ENCODE measurements at places on chromosomes 11 and 22.

- peaks cover 20% of the 10 kb centered on the region for H3K4me1 ChIP-seq
- no peak for DNase-seq
- H3K36me3 ChIP-seq: no peaks in the 10 kb centered on the region
- H3K27me3 ChIP-seq: no peaks in the 10 kb centered on the region
These were observed 19.2 kb upstream of the ASPHD2 start for GRCh38 chr22:26409719-26410335.

GRCh38 chr22:27173530-27173929 lies 516.1 kb downstream of the MIAT start:
- H3K27me3 ChIP-seq: no peaks in the 10 kb centered on the region
- no peak overlapping the region for H3K4me3 ChIP-seq
- no peak overlapping the region for H3K27ac ChIP-seq
- DNase-seq: no peak
- H3K36me3 ChIP-seq: no peaks in the 10 kb centered on the region

- peaks cover 11% of the 10 kb centered on the region for H3K36me3 ChIP-seq
- no peak for DNase-seq
- H3K4me1 ChIP-seq: peaks cover 38% of the 10 kb centered on the region
These were observed 916 bp downstream of the GNG3 start for GRCh38 chr11:62708392-62708791.

DNA sequence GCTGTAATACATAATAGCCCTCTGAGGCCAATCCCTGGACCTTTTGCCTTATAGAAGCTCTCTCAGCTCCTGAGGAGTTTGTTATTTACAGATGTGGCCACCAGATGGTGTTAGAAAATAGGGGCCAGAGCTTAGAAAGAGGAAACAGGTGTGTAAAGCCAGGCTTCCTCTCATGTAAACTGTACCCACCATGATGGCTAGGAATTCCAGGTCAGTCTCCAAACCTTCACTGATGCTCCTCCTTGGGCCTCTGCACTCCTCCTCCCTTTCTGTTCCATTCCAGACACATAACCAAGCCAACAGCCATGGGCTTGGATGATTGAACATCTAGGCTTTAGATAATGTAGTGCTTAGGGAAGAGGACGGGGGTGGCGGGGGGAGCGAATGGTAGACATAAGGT lies 39.7 kb downstream of the USP35 start:
- H3K4me3 ChIP-seq: no peak overlapping the region
- peaks cover 14% of the 10 kb centered on the region for H3K36me3 ChIP-seq
- no peak for DNase-seq
- H3K27me3 ChIP-seq: no peaks in the 10 kb centered on the region
- H3K4me1 ChIP-seq: peaks cover 6% of the 10 kb centered on the region
- H3K27ac ChIP-seq: no peak overlapping the region

DNA sequence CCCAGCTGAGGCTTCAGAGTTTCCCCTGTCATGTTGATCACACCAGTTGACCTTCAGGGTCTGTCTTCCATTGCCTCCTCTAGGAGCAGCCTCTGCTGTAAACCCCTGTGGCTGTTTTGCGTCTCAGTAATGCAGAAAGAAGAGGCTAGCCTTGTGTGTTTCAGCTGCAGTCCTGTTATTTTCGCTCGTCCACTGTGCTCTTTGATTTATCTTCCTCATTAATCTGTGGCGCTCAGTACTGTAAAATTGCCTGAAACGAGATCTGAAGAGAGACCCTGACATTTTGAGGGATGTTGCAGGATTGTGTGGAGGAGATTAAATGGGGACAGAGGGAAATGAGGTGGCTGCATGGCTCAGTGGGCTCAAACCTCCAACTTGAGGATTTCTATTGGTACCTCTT lies 163.7 kb downstream of the DBX1 start:
- no peak overlapping the region for H3K27ac ChIP-seq
- H3K4me1 ChIP-seq: peaks cover 39% of the 10 kb centered on the region
- H3K4me3 ChIP-seq: no peak overlapping the region
- peaks cover 21% of the 10 kb centered on the region for H3K36me3 ChIP-seq
- H3K27me3 ChIP-seq: no peaks in the 10 kb centered on the region

DNA sequence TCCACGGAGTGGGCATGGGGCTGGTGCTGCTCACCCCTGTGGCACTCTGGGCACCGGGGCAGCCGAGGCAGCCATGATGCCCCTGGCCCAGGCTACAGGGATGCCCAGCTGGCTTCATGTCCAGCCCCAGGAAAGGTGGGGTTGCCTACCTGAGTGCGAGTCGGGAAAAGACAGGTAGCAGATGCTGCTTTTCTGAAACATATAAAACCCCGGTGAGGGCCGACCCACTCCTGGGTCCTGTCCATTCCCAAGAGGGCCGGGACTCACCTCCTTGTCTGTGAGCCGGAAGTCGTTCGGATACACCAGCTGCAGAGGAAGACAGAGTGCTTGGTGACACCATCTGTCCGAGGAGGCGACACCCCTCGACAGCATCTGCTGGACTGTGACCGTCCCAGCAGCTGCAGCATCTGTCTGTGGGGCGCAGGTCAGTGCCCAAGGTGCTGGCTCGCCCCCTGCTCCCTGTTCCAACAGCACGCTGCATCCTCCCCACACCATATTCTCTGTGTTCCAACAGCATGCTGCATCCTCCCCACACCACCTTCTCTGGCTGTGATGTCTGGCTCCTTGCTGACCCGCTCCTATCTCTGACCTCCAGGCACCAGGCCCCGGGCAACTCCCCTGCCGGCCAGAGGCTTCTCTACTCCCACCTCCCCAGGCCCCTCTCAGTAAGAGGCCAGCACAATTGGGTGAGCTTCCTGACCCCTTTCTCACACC lies 8.0 kb downstream of the DENND6B start:
- DNase-seq: no peak
- H3K4me1 ChIP-seq: no peaks in the 10 kb centered on the region
- no peaks in the 10 kb centered on the region for H3K36me3 ChIP-seq
- no peak overlapping the region for H3K4me3 ChIP-seq
- H3K27ac ChIP-seq: no peak overlapping the region

DNA sequence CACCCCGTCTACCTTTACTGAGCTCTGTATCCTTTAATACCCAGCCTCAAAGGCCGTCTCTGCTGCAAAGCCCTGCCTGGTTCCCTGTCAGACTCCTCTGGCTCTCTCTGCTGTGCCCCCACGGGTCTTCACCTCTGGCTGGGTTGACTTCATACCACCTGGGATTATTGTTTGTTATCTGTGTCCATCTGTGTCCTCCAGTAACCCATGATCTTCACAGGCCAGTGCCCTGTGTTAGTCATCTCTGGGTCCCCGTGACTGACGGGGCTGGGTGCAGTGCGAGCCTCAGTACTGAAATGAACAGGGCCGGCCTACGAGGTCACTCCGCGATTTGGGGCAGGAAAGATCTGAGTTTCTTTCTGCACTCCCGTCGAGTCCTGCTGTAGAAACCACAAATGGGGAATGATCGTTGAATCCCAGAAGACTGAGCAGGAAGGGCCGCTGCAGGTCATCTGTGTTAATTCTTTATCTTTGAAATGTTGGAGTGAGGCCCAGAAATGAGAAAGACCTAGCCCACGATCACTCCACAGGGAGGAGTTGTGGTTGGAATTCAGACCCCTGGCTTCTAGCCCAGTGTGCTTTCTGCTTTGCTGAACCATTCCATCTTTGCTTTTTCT lies 12.3 kb upstream of the TUB start:
- H3K27me3 ChIP-seq: peaks cover 21% of the 10 kb centered on the region
- H3K27ac ChIP-seq: peak overlapping the region; percentile 81
- peaks cover 24% of the 10 kb centered on the region for H3K4me1 ChIP-seq

DNA sequence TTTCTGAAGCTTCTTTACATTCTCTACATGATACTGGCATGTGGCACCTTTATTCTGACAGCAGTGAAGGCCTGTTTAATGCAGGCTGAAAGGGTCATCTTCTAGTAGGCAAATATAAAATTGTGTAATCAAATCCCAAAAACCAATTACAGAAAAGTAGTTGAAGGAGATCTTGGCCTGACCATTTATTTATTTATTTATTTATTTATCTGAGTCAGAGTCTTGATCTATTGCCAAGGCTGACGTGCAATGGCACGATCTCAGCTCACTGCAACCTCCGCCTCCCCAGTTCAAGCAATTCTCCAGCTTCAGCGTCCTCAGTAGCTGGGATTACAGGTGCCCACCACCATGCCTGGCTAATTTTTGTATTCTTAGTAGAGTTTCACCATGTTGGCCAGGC lies 22.7 kb upstream of the CECR2 start:
- no peak overlapping the region for H3K4me3 ChIP-seq
- peaks cover 9% of the 10 kb centered on the region for H3K27me3 ChIP-seq
- no peaks in the 10 kb centered on the region for H3K36me3 ChIP-seq
- DNase-seq: no peak

GRCh38 chr11:124814739-124815138 lies 14.5 kb upstream of the MSANTD2 start:
- no peak overlapping the region for H3K27ac ChIP-seq
- peaks cover 42% of the 10 kb centered on the region for H3K27me3 ChIP-seq
- DNase-seq: no peak

DNA sequence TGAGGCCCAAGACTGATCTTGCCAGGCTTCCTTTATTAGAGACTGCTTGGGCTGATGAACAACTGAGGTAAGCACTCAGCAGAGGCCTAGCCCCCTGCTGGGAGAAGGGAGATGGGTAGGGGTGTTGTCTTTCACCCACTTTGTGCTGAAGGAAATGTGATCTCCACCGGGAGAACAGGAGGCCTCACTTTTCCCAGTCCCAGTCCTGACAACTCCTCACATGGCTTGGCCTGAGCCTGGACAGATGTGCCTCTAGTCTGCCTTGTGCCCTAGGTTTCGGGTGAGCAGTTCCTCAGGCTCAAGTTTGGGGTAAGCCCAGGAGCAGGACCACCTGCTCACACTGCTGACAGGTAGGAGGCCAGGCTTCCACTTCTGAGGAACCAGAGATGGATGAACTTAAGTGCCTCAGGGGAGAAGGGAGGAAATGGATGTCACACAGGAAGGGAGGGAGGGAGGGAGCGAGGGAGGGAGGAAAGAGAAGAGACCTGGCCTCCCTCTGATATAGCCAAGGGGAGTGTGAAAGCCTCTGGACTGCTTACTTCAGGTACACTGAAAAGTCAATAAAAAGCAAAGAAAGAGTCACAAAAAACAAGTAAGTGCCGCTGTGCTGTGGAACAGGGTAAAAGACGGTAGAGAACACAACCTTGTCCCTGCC lies 8.1 kb downstream of the CLPB start:
- H3K36me3 ChIP-seq: peaks cover 4% of the 10 kb centered on the region
- no peak for DNase-seq
- H3K27me3 ChIP-seq: no peaks in the 10 kb centered on the region
- H3K4me3 ChIP-seq: no peak overlapping the region

DNA sequence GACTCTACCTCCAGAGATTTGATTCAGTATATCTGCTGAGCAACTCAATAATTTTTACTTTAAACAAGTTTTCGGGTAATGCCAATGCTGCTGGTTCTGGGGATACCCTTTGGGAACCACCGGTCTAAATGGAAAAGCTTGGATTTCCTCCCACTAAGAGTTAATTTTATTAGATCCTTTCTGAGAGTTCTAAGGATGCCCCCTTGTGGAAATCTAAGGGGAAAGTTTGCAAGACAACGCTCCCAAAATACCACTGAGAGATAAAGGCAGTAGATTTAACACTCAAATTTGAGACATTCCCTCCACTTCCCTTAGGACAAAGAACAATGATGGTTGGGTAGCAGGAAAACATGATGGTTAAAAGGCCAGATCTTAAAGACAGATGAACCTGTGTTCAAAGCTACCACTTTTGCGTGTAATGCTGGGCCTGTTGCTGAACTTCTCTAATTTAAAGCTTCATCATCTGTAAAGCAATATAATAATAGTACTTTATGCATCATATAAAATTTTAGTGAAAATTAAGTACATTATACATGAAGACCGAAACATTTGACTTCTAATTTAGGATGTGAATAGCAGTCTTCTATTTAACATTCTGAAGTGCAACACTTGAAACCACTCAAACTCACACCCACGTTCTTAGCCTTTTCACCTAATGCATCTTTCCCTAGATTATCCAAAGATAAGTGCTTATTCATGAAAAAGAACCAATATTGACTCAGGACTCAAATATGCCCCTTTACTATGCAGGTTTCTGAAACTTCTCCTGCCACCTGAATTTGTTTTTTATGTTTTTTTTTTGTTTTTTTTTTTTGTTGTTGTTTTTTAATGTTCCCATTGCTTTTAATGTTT lies 110.1 kb upstream of the LUZP2 start:
- H3K36me3 ChIP-seq: no peaks in the 10 kb centered on the region
- no peak overlapping the region for H3K4me3 ChIP-seq
- no peak for DNase-seq
- H3K27me3 ChIP-seq: no peaks in the 10 kb centered on the region

DNA sequence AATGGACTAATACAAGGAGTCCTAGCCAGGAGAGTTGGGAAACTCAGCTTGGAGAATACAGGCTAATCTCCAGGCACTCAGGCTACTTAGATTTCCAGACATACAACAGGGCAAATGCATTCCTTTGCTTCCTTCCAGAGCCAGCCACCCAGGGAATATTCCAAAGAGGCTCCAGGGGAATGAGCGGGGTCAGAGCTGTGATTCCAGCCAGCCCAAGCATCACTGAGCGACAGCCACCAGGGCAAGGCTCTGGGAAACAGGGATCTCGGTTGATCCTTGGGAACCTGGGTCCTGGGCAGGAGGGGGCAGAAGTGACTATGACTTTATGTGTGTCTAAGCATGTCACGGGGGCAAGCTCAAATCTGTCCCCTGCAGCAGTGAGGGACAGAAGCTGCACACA lies 112.3 kb upstream of the LMO1 start:
- peaks cover under 1% of the 10 kb centered on the region for H3K27me3 ChIP-seq
- no peaks in the 10 kb centered on the region for H3K36me3 ChIP-seq
- no peaks in the 10 kb centered on the region for H3K4me1 ChIP-seq
- no peak overlapping the region for H3K27ac ChIP-seq

Measured in chondrocyte (in vitro differentiated cells).